ENCODE measurements at places on chromosomes 5 and 9.

DNA sequence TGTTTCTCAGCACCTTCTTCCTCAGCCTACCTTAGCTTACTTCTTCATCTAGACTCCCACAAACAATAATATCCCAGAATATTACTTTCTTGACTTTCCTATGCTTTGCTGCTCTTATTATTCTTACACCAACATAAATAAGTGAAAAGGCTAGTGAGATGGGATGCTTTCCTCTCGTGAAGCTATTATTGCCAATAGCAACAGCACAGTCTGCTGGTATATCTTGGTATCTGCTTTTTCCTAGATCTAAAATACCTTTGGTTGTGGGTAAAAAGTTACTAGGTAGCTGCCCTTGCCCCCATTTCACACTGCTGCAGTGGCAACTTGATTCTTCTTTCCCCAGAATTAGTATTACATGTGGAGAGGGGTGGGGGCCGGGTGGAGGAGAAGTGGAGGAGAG is 26.1 kb upstream of the GLIPR2 start:
- no peak for DNase-seq

DNA sequence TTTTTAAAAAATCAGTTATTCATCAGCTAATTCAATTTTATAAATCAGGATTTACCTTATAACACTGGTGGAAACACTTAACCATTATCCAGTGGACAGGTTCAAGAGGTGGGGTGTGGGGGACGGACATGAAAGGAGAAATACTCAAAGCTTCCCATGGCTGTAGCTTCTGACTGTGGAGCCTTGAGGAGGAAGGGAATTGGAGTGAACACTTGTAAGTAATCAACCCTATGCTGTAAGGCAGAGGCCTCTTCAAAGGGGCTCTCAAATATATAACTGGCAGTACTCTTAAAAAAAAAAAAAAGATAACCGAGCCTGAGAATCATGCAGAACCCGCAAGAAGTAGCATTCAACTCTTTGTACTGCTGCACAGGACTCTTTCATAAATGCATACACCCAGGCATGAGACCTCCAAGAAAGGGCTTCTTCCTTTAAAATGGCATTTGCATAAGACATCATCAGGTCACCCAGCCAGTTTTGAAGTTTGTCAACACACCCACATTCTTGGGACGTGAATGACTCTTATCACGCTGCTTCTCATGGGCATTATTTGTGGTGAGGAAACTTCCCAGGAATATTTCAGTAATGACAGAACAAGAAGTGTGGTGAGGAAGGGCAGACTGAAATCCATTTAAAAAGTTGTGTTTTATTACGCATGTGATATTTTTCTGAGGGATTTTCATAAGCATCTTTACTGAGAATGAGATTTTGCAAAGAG is 8.1 kb downstream of the OSMR start:
- DNase-seq: no peak

DNA sequence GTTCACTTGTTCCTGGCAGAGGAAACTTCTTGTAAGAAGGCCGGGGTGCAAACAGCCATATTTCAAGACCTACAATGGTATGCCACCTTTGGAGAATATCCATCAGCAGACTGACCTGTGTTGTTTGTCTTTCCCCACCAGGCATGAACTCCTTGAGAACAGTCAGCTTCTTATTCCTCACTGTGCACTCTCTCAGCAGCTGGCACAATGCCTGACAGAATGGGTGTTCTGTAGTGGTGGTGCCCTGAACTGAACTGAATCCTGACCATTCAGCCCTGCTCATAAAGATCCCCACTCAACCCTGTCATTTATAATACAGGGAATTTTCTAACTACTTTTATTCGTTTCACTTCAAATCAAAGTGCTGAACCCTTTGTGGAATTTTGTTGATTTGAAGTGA is 206.9 kb downstream of the COX7C start:
- DNase-seq: no peak

GRCh38 chr5:171911152-171911551 is 95.3 kb downstream of the FBXW11 start:
- DNase-seq: no peak

DNA sequence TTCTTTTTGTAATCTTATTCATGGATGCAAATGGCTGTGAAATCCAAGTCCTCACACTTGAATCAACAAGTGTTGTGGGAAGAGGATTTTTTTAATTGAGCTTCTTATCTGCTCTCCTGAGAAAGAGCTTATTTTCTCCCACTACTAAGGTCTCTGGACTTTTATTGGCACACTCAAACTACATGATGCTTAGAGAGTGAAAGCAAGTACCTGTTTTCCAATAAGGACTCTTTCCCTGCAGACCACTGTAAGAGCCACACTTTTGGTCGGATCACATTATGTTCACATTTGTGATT is 546.4 kb upstream of the ARRDC3 start:
- no peak for DNase-seq

DNA sequence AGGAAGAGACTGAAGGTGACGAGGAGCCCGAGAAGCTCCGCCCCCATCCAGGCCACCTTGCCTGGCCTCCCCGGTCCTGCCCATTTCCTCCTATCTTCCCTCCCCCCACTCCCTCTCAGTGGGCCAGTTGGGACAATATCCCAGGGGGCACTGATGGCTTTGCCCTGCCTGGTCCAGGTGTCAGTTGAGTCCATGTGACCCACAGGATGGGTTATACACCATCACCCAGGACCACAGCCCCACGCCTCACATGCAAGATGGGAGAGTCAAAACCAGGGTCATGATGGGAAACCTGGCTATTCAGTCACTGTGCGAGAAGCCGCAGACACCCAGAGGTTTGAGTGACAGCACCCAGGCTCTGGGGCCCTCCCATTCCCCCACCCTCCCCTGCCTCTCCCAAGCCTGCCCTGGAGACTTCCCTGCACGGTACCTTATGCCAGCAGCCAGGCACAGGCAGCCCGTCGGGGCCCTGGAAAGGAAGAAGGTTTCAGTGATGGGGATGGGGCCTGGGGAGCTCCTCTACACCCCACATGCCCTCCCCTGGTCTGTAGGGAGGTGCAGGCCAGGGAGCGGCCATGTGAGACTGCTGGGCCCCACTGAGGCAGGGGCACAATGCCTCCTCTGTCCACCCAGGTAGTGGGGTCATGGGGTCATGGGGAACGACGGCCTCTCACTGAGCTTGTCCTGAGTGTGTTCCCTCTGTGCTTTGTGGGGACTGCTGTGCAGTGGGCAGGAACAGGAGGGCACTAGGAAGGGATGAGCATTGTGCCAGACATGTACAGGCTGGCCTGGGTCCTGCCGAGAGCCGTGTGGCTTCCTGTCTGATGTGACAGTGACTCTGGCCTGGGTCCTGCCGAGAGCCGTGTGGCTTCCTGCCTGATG is 6.3 kb upstream of the PHYKPL start:
- DNase-seq: no peak

DNA sequence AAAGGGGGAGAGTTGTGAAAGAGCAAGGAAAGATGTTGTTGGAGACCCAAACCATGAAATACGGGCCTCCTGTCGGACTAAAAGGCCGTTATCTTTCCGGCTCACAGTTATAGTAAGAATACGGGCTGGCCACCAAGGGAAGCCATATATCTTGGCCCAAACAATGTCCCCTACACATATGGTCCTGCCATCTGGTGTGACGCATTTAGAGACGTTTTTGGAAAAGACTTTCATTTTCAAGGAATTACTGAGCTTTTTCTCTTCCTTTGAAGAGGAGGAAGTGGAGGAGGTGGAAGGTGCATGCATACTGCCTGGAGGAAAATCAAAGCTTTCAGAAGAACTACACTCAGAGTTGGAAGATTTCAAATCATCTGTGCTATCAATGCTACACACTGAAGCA is 26.7 kb downstream of the PWWP2A start:
- no peak for DNase-seq

- DNase-seq: no peak
Observed at GRCh38 chr9:27371382-27371781, 74.4 kb upstream of the EQTN start.

- DNase-seq: no peak
Observed at GRCh38 chr5:65055938-65056337, 287.2 kb downstream of the CWC27 start.

- DNase-seq: no peak
Observed at GRCh38 chr9:28342815-28343338, 769.6 kb upstream of the C9orf72 start.

DNA sequence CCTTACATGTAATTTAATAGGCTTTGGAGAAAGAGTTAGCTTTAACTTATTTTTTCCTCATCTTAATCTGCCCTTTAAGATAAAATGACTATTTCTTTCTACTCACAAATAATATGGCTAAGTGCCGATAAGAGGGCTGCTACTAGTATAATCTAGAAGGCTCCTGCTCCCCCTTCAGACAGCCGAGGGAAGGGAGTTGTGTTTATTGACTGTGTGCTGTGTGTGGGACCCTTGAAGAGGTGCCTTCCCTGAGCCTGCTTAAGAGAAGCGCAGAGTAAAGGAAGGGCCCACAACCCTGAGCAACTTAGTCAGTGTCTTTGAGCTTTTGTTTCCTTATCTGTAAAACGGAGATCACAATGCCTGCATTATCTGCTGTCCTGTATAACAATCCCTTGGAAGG is 28.1 kb upstream of the CKMT2 start:
- DNase-seq: no peak

- DNase-seq: no peak
Observed at GRCh38 chr5:67731886-67732285, 483.7 kb upstream of the PIK3R1 start.

GRCh38 chr5:116423141-116423540 is 151.5 kb downstream of the SEMA6A start:
- no peak for DNase-seq

DNA sequence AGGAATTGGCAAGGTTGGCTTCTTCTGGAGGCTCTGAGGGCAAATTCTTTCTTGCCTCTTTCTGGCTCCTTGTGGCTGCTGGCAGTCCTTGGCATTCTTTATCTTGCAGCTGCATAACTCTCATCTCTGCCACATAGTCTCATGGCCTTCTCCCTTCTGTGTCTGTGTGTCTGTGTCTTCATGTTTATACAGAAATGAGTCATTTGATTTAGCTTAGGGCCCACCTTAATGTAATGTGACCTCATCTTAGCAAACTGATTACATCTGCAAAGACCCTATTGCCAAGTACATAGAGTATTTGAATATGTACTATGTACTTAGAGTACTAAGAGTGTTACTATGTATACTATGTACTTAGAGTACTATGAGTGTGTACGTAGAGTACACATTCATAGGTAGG is 122.5 kb downstream of the RFK start:
- DNase-seq: no peak

GRCh38 chr9:122379340-122379739 is 8.5 kb downstream of the PTGS1 start:
- no peak for DNase-seq

DNA sequence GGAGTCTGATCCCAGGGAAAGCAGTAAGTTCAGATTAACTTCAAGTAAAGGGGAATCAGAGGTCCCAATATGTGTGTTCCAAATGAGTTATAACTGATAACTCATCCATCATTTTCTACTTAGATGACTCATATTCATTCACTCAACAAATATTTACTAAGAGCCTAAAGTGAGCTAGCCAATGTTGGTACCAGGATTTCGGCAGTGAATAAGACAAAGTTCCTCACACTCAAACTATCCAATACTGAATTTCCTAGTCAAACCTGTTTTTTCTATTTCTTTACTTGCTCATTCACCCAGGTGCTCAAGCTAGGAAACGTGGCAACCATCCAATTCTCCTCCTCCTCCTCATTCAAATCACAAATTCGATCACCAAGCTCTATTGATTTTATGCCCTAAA is 25.8 kb downstream of the FBXW2 start:
- DNase-seq: no peak

DNA sequence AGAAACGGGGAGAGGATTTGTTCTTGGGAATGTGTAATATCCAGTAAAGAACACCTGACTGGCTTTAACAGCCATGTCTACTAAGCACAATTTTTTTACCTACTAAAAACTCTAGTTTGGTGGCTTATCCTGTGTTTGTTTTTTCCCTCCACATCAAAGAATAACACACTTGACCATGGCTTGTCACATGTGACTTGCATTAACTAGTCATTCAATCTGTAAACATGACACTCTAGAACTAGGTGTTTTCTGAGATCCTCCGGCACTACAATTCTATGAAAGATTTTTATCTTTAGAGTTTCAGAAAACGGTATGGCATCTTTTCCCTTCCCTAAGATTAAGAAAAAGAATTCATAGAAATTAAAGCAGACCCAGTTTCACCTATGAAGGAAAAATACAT is 103.7 kb downstream of the CEMIP2 start:
- DNase-seq: no peak

DNA sequence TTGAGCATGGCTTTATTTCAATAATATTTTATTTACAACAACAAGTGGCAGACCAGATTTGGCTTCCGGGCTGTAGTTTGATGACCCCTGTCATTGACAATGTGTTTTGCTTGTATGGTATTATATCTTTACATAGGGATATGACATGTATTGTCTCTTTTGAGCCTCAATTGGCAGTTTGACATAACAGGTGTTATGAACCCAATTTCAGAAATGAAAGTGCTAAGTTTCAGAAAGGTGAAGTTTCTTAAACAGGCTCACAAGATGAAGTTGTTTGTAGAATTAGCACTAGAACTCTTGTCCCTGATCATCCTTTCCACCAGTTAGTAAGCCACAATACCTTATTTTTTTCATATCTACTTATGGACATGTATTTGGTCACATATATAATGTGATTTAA is 303.0 kb upstream of the GRIA1 start:
- DNase-seq: no peak

- no peak for DNase-seq
Observed at GRCh38 chr5:171963416-171963815, 43.0 kb downstream of the FBXW11 start.

DNA sequence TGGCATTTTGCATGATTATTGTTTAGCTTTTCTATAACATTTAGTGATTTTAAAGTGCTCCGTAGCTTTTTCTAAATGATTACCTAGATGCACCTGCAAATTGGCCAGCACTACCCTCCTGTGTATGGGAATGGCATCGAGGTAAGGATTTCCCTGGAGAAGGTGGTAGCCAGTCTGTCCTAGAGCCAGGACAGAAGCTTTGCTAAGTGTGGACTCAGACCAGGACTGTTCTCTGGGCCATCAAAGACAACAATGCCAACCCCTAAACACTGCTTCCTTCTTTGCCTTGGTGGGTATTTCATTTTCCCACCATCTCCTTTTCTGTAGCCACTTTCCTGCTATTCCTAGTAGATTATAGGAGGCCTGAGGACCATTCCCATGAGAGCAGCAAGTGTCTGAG is 53.0 kb downstream of the CD180 start:
- DNase-seq: no peak

DNA sequence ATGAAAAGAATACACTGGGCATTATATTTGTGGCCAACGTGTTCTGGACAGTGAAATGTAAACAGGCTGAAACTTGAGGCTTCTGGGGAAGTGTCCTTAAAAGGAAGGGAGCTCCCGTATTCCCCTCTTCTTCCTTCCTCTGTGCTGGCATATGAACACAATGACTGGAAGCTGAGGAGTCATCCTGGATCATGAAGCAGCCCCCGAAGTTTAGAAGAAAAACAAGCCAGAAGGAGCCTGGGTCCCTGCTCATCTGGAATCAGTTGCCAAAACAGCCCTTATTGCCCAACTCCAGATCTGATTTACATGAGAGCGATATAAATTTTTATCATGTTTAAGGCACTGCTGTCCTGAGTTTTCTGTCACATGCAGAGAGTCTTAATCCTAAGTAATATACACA is 65.4 kb upstream of the SLC1A1 start:
- no peak for DNase-seq

All from stimulated activated CD8-positive, alpha-beta memory T cell treated with anti-CD3 and anti-CD28 coated beads, Interleukin-7, amount 100 ng/mL, for 4 hours (primary cell).